NCI-H69 (cell line): ENCODE measurements at places on chromosomes 5 and 9.

- DNase-seq, result no peak
Measured at GRCh38 chr9:91930475-91930874, 19.6 kb downstream of the ROR2 start.

- DNase-seq, result peak; percentile 73
Measured at GRCh38 chr5:59569608-59570334, 323.8 kb downstream of the PDE4D start.

GRCh38 chr5:82413302-82414040 is 135.3 kb upstream of the RPS23 start:
- no peak for DNase-seq

DNA sequence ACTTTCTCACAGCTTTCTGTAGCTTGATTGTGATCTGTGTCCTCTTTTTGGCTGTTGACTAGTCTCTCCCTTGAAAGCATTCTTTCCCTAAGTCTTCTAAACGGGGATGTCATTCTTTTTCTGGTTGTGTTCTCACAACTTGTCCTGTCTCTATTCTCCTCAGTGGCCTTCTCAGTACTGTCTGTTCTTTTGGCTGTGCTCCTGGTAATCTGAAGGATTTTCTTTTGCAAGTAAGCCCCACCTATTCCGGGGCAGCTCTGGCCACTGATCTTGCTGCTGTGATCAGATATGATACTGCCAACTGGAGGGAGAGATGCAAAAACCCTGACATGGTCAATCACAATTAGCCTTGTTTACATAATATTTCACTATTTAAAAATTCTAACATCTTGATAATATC is 172.2 kb downstream of the CDC42SE2 start:
- DNase-seq, result no peak

- no peak for DNase-seq
Measured at GRCh38 chr5:39478863-39479262, 54.1 kb upstream of the DAB2 start.

GRCh38 chr9:127567035-127567729 is 44.9 kb upstream of the STXBP1 start:
- DNase-seq, result peak; percentile 64

- no peak for DNase-seq
Measured at GRCh38 chr5:151063142-151063989, 17.5 kb downstream of the TNIP1 start.

- DNase-seq, result no peak
Measured at GRCh38 chr9:87270221-87270847, 227.3 kb upstream of the DAPK1 start.

DNA sequence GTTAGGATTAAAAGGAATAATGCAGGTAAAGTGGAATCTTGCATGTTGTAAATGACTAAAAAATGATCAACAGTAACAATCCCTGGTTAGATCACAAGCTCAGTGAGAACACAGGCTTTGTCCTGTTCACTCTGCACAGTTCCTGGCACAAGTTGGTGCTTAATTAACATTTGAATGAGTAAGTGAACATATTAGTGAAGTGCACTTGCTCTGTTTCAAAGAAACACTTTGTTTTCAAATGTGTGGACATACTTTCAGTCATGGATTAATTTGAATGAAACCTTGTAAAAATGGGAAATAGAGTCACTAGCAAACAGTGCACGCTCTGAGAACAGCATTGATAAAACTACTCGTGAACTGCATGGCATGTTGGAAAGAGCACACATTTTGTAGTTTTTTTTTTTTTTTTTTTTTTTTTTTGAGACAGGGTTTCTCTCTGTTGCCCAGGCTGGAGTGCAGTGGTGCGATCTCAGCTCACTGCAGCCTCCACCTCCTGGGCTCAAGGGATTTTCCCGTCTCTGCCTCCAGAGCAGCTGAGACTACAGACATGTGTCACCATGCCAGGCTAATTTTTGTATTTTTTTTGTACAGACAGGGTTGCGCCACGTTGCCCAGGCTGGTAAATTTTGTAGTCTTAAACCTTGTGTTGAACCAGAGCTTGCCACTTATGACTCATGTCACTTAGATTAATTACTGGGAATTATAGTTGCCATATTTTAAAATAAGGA is 159.9 kb downstream of the LURAP1L start:
- peak; percentile 48 for DNase-seq

DNA sequence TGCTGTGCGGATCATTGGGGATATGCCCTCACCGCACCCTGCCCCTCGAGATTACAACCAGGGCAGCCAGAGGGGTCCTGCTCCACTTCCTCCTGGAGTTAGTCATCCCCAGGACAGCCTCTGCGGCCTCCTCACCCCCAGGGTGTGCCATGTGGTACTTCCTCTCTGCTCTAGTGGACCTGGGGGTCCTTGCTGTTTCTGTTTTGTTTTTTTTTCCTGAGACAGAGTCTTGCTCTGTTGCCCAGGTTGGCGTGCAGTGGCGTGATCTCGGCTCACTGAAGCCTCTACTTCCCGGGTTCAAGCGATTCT is 5.2 kb upstream of the FCN1 start:
- no peak for DNase-seq

DNA sequence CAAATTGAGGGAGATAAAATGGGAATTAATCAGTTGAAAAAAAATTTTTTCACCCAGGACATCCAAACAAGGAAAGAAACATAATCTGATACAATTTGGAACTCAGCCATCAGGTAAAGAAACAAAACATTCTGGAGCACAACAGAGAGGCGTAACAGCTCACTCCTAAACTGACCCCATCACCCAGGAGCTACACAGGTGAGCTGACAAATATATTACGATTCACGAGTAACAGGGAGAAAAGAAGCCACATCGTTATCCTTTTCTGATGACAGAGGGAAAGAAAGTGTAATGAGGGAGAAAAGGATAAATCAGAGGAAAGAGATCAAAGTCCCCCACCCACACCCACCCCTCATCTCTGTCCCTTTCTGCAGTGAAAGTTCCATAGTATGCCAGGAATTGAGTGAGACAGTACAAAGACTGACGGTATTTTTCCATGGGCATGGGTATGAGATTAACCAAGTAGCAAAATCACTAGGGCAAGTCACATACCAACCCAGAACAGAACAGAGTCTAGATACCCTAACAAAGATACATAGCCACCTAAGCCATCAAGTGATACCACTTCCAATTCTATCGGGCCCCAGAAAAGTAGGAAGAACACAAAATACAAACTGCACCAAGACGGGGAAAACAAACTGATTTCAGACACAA is 45.4 kb downstream of the TMEM245 start:
- DNase-seq, result no peak

DNA sequence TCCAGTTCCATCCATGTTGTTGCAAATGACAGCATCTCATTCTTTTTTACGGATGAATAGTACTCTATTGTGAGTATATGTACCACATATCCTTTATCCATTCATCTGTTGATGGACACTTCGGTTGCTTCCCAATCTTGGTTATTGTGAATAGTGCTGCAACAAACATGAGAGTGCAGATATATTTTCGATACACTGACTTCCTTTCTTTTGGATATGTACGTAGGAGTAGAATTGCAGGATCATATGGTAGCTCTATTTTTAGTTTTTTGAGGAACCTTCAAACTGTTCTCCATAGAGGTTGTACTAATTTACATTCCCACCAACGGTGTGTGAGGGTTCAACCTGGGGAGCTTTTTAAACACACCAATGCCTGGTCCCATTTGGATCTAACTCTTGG is 22.3 kb downstream of the GALNT12 start:
- DNase-seq, result no peak

DNA sequence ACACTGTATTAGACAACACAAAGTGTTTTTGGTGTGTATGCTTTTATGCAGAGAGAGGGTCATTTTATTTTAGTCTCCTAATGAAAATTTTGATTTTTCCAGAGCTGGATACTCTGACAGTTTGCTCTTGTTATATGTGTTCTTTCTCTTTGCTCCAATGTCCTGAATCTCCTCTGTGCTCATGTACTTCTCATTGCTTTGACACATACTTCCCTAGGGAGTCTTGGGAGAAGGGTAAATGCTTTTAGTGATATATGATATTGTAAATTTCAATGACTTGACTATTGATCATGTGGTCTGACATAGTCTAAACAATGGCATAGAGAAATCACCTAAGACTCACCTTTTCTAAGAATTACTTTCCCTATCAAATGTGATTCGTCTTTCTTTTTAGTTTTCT is 972.6 kb upstream of the EDIL3 start:
- peak; percentile 65 for DNase-seq

- peak; percentile 17 for DNase-seq
Measured at GRCh38 chr9:4235871-4236804, 63.7 kb downstream of the GLIS3 start.

GRCh38 chr5:118723021-118723338 is 265.4 kb downstream of the DTWD2 start:
- DNase-seq, result peak; percentile 22

- DNase-seq, result no peak
Measured at GRCh38 chr5:43051684-43052083, 11.6 kb upstream of the ANXA2R start.

DNA sequence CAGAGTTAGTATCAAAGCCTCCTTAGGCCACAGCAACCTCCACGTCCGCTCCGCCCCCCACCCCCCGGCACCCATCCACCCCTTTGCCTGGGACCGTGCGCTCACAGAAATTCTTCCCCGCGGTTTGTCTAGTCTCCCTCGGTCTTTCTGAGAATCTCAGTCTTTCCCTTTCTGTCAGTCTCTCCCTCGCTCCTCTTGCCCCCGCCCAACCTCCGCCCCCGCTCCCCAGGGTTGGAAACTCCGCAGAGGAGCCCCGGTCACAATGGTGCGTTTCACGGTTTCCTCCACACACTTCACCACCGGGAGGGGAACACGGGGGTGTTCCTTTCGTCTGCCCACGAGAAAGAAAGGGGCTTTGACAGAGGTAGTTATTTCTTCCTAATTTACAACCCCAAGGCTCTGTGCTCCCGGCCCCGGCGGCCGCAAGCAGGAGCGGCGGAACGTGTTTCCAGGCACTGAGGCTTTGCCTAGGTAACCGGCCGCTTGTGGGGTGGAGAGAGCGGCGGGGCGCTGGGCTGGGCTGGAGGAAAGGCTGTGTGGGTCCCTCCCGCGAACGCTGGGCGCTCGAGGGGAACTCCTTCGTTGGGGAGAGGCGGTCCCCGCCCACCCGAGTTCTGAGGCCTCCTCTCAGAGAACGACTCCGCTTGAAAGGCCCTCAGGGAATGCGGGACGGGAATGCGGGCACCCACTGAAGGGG is 2.1 kb downstream of the NR4A3 start:
- peak; percentile 72 for DNase-seq

DNA sequence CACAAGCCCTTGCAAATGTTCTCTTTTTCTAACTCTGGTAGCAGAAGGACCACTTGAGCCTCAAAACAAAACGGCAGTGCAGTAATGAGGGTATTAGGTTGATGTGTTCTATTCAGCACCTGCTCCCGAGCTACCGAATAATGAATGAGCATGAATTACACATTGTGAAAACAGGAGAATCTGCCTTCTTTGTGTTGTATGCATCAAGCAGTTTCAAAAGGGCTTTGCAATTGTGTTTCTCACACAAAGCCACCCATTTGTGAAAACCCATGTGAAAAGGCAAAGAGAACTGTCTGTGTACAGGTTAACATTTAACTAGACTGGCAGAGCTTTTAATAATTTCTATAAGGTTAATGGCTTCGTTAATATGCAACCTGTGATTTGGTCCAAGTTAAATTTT is 97.8 kb downstream of the STK32A start:
- DNase-seq, result peak; percentile 74

DNA sequence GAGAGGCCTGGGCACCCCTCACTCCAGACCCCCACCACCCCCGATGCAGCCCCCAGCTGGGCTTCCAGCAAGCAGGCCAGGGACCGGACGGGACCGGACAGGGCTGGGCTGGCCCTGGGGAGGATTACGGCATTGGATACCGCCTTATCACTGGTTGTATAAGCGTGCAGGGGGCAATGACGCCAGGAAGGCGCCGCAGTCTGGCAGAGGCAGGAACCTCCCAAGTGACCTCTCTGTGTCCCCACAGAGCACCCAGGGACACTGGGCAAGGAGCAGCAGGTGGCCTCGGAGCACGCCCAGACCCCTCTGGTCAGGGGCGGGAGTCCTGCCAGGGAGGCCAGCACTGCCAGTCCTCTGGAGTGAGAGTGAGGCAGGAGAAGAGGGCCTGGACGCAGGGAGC is 723 bp upstream of the LCN15 start:
- DNase-seq, result no peak

DNA sequence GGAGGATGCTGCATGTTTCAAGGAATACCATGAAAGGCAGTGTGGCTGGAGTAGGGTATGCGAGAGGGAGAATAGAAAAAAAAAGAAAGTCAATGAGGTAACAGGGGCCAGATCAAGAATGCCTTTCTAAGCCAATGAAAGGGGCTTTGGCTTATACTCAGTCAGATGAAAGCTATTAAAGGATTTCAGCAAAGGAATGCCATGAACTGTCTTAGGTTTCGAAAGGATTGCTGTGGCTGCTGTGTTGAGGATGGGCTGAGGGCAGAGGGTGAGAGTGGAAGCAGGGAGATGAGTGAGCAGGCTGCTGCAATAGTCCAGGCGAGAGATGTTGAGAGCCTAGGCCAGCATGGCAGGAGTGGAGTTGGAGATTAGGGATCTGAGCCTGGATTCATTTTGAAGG is 135.4 kb upstream of the CKMT2 start:
- DNase-seq, result no peak

DNA sequence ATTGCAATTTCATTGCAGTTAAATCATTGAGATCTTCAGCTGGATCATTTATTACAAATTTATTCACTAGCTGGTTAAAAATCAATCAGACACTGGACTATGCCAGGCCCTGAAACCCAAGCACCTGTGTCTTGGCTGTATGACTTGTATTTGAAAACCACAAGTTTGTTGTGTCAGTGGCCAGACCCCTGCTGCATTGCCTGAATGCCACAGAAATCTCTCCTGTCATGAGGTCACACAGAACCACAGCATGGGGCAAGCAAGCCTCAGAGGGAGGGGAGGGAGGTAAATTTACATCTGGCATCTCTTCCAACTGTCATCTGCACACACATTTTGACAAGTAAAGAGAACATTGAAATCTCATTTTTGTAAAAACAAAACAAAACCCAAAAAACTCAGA is 90.0 kb downstream of the ARRDC3 start:
- DNase-seq, result peak; percentile 88

GRCh38 chr5:133285583-133286021 is 233.8 kb downstream of the HSPA4 start:
- peak; percentile 24 for DNase-seq

DNA sequence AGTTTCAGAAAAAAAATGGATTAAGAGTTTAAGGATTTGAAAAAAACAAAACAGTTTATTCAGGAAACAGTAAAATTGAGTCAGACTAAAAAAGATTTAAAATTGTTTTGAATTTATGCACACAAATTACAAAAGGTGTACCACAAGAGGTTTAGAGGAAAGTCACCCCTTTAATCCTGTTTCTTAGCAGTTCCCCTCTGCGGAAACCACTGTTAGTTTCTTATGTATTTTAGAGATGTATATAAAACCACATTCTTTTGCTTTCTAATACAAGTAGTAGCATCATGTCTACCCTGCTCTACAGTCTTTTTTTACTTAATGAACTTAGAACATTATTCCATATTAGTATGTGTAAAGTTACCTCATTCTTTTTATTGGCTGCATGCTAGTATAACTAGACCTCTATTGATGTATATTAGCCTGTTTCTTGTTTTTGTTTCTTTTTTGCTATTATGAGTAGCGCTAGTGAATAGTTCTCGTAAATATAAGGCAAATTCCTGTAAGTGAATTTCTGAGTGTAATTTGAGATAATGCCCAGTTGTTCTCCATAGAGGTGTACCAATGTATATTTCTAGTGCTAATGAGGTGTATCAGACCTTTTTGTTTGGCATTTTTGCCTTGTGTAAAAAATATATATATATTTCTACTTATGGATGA is 20.0 kb downstream of the GPBP1 start:
- no peak for DNase-seq

- peak; percentile 83 for DNase-seq
Measured at GRCh38 chr9:101530076-101530711, 3.5 kb upstream of the RNF20 start.
